ENCODE measurements at places on chromosomes 7 and 10.

DNA sequence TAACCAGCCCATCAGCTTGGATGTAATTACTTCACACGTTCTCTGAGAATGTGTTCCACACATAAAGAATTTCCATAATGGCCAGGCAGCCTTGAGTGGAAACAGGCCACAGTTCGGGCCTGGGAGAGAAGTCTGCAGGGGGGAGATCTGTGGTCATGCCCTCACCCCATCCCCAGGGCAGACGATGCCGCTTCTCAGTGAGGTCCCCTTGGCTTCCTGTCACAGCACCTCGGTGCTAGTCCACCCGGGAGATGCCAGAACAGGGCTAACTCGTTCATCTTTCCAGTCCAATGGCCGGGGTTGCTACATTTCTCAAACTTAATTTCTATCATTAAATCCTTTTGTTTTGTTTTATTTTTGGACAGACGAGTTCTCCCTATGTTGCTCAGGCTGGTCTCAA lies 624.1 kb downstream of the PTPRN2 start:
- DNase-seq: no peak

DNA sequence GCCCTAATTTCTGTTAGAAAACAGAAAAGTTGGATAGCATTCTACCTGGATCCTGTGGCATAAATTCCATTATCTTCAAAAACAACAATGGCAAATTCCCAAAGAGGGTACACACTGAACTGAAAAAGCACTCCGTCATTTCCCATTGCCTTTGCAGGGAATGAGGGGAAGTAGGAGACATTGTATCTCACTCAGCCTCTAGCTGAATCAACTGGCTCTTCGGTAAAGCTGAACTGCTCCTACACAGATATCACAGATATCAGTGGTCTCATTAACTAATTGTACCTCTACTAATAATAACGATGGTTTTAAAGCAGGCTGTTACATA lies 64.2 kb upstream of the PRKAR2B start:
- DNase-seq: no peak

GRCh38 chr10:71836596-71836974 lies 14.5 kb downstream of the PSAP start:
- DNase-seq: no peak

DNA sequence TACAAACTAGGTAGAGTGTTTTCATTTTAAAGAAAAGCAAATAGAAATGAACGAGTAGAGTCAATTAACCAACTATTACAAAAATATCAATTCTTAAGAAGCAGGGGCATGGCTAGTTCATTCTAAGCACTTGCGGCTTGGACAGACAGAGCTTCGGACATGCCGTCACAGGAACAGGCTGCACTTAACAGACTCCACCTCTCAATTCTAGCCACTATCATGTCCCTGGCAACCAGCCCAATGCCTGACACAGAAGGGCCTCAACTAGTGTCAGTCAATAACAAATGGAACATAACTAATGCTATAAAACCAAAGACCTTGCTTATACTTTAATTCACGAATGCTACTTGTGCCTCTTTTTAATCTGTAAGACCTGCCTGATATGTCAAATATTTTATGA lies 74.4 kb downstream of the TPK1 start:
- no peak for DNase-seq

GRCh38 chr7:47653550-47654411 lies 71.9 kb upstream of the TNS3 start:
- no peak for DNase-seq

All from fibroblast of the conjunctiva (primary cell).